ENCODE measurements at places on chromosomes 4 and X. TPM values are rescaled to one million over a fixed set of nuclear protein-coding genes. Genes with fewer than 3 reads are reported as not detected.
A peak's percentile ranks its signal among the peaks of the same experiment; 100 is the strongest.

The RS1 gene
- not detected for total RNA-seq

The MXRA5 gene
- 47.2 TPM for total RNA-seq

The ANXA10 gene
- total RNA-seq, result not detected

The SPANXD gene
- not detected for total RNA-seq

The GAGE13 gene
- not detected for total RNA-seq

The FREM3 gene
- 0.13 TPM for total RNA-seq

The HS6ST2 gene
- 27.8 TPM for total RNA-seq

The HERC6 gene
- 1.3 TPM for total RNA-seq

The ATP2B3 gene
- 0.18 TPM for total RNA-seq

The CT45A5 gene
- 0.09 TPM for total RNA-seq

The STAP1 gene
- 0.04 TPM for total RNA-seq

The ZFP42 gene
- total RNA-seq, result under 0.01 TPM

GRCh38 chr4:165384186-165384585 lies 5.4 kb downstream of the CPE start:
- no peak for DNase-seq

DNA sequence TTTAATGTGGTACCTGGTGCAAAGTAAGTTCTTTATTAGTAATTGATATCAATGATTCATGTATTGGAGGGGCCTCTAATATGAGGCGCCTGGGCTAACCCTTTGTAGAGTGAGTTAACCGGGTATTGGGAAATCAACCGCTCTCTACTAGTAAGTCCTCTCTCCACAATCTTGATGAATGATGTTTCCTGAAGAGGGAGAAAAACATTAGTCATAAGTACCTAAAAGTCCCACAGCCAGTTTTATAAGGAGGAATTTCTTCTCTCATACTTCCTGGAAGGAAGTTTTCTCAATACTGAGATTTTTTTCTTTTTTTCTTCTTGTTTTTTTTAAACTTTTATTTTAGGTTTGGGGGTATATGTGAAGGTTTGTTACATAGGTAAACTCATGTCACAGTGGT lies 62.3 kb downstream of the AGTR2 start:
- no peak for DNase-seq

DNA sequence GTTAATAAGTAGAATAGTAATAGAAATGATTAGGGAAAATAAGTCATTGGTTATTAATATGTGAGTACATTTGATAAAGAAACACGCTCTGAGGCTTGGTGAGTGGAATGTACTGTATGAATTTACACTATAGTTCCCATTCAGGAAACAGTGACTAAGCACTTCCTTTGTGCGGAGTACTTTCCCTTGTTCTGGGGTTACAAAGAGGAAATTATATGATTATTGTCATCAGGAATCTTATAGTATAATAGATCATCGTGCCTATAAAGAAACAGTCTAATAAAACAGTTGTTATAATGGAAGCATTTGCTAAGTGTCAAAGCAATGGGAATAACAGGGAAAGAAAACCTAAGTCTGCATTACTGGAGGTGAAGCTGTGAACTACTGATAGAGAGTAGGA lies 138.0 kb downstream of the RPA4 start:
- DNase-seq, result no peak

DNA sequence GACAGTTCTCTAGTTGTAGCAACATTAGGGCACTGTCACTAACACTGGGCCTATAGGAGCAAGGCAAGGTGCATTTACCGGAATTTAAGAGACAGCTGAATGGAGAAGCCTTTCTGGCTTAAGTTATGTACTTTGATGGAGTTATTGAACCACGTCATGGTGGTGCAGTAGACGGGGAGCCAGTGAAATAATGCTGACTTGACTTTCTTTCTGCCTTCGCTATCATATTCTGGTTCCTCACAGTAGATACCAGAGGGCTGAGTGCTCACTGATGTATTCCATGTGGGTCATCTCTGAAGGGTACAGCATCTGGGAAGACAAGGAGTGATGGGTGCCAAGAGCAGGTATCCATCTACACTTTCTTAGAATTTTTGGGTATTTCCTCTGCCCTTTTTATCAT lies 802.8 kb downstream of the FSTL5 start:
- no peak for DNase-seq

- no peak for DNase-seq
Measured at GRCh38 chrX:18955676-18956075, 28.2 kb downstream of the PHKA2 start.

DNA sequence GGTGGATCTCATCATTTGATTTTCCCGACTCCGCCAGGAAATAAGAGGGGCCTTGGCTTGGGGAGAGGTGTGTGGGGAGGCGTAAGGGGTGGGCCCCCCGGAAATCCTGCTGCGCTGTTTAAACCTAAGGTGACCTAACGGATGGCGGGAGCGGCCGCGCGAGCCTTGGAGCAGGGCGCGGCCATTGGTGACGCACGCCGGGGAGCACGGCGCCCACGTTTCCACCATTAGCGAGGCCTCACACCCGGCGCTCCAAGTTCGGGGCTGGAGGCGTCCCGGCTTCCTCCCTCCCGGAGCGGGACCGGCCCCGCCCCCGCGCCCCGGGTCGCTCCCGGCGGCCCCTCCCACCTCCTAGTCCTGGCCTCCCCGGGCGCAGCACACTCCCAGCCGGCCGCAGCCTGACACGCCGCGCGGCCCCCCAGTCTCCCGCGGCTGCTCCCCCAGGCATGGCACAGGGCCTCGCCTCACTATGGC lies at the start of gene SMS:
TSS of gene SMS (plus strand) at position 354 of the 474 bp plus-strand sequence. CDS start at position 470, 116 bp downstream.
- DNase-seq, result peak; percentile 90

GRCh38 chr4:15182600-15183220 lies 180.4 kb downstream of the CPEB2 start:
- no peak for DNase-seq

DNA sequence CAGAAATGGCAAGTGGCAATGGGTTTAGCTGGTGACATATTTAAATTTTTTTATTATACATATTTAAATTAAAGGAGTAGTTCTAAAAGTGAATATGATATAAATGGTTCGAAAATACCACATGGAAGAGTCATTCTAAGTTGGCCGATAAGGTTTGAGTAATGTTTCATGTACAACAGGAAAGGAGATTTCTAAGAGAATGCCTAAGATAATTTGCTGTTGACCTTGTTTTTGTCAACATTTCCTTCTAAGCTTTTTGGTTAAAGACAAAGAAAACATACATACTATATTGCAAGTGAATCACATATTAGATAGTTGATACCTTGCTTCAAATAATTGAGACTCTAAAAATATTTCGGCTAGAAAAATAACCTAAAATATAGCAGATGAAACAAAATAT lies 526.6 kb upstream of the SLIT2 start:
- no peak for DNase-seq

DNA sequence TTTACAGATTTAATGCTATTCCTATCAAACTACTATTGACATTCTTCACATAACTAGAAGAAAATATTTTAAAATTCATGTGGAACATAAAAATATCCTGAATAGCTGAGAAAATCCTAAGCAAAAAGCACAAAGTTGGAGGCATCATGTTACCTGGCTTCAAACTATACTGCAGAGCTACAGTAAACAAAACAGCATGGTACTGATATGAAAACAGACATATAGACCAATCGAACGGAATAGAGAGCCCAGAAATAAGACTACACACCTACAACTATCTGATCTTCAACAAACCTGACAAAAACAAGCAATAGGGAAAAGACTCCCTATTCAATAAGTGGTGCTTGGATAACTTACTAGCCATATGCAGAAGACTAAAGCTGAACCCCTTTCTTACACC lies 273.4 kb upstream of the GRIA3 start:
- no peak for DNase-seq

DNA sequence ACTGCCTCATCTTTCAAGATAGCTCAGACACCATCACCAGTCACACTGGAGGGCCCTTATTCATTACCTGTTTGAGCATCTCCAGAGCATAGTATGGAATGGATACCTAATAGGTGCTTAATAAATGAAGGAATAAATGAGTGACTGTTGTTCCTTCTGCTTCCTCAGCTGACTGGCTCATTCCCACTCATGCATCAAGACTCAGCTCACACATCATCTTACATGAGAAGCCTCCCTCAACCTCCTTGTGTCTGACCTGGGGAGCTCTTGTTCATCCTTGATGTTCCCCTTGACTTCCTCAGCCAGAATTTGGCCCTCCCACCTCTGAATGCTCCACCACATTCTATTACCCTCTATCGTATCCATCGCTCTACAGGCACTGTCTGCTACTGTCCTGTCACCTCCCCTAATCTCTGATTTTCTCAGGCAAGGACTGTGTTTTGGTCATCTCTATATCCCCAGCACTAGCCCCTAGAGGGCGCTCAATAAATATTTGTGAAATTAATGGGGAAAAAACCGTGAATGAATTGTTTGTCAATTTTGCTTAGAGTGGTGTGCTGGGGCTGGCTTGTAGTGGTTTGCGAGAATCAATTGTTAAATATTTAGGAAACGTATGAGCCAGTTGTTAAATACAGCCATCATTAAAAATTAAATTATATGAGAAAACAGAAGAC lies 88.3 kb downstream of the NHSL2 start:
- peak; percentile 36 for DNase-seq

GRCh38 chrX:2490634-2491033 lies 10.1 kb downstream of the DHRSX start:
- no peak for DNase-seq

DNA sequence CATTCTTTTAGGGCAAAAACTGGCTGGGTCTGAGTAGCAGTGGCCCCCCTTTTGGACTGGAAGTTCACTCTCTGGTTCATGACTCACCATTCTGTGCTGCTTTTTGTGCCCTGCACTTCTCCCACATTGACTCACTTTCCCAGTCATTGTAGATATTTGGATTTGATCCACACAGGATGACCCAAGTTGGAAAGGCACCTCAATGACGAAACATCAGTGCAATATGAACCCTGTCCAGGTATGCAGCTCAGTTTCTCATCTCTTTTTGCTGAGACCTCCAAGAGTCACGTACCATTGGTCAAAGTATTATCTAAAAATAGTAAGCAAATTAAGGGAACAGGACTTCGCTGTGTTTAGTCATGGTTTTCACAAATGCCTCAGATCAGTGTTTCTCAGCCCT lies 92.7 kb downstream of the CBLL2 start:
- DNase-seq, result no peak

GRCh38 chr4:75069493-75070074 lies 136.7 kb downstream of the PARM1 start:
- no peak for DNase-seq

DNA sequence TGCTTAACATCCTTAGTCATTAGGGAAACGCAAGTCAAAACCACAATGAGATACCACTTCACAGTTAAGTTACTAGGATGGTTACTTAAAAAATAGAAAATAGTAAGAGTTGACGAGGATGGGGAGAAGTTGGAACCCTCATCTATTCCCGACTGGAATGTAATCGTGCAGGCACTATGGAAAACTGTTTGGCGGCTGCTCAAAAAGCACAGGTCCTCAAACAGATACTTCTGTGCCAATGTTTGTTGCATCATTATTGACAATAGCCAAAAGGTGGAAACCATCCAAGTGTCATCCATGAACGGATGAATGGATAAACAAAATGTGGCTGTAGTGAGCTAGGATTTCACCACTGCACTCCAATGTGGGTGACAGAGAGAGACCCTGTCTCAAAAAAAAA lies 11.7 kb downstream of the CTAG1B start:
- no peak for DNase-seq

DNA sequence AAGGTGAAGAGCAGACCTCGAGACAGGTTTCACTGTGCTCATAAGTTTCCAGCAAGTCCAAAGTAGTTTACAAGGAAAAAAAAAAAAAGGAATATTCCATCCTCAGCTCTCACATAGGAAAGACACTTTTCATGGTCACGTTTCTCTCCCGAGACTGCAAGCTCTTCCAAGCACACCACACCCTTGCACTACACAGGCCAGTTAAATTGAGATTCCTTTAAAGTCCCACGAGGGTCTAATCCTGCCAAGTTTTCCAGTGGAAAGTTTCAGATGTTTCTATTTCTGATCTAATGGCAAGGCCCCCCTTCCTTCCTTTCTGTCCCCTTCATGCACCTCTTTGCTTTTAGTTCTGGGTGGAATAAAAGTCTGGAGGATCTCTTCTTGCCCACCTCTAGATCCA lies 67.9 kb upstream of the PCDH19 start:
- peak; percentile 97 for DNase-seq

DNA sequence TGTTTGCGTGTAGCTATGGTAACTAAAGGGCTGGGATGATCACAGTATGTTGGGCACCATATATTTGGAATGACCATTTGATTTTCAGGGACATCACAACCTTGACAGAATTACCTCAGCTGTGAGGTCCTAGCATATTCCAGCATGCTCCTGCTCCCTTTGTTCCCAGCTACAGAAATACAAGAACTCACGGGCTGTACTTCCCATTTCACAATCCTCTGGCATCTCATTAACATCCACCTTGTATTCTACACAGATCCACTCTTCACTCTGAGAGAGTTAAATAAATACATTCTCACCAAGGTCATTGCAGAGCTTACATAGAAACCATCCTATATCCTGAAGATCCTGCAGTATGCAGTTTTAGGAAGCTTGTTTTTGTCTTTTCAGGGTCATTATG lies 169.7 kb downstream of the FRMPD4 start:
- DNase-seq, result no peak

- no peak for DNase-seq
Measured at GRCh38 chr4:141009931-141010330, 123.3 kb downstream of the RNF150 start.

GRCh38 chrX:437661-438390 lies 51.1 kb upstream of the PPP2R3B start:
- DNase-seq, result no peak

DNA sequence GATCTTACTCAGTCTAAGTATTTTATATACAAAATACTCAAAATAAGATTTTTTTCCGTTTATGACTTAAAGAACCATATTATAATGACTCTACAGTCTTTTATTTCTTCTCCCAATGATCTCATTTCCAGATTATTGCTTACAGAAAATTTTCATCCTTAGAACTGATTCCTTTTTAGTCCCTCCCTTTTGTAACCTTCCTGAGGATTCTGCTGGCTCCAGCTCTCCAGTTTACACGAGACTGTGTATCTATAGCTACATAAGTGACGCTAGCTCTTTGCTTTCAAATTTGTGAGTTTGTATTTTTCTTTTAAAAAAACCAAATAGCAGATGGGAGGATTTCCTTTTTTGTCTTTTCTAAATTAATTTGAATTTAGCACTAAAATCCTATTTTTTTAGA lies 24.0 kb downstream of the FHDC1 start:
- peak; percentile 56 for DNase-seq

GRCh38 chrX:36407836-36408235 lies 488.3 kb downstream of the CFAP47 start:
- DNase-seq, result peak; percentile 26

DNA sequence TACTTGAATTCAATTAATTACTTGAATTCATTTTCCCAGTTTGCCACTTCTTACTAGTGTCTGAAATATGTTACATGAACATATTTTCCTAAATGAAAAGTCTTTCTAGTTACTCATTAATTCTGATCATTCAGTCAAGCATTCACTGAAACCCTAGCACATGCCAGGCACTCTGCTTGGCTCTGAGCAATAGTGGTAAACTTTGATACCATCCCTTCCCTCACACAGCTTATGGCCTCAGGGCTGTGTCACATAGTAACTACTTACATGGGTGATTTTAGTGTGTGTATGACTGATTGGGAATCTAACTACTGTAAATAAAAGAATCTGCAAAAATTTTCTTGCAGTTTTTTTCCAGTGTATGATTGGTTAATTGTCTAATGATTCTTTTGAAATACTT lies 32.7 kb downstream of the METAP1 start:
- DNase-seq, result no peak

All from muscle of leg (tissue), 16 donors.